ENCODE measurements at places on chromosomes 2 and 18.

DNA sequence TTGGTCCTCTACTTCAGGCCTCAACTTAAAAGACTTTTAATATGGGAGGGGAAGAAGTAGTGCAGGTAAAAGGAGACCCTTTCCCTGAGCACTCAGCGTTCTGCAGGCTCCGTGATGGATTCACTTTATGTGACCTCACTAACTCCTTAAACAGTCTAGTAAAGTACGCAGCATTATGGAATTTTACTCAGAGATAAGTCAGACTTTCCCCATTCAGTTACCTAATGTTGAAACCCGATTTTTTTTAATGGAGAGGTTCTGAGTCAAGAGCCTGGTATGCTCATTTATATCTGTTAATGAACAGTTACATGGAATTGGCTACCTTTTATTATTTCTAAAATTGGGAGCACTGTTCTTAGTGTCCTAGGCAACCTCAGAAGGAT lies 34.1 kb downstream of the RASGRP3 start:
- no peak for DNase-seq

DNA sequence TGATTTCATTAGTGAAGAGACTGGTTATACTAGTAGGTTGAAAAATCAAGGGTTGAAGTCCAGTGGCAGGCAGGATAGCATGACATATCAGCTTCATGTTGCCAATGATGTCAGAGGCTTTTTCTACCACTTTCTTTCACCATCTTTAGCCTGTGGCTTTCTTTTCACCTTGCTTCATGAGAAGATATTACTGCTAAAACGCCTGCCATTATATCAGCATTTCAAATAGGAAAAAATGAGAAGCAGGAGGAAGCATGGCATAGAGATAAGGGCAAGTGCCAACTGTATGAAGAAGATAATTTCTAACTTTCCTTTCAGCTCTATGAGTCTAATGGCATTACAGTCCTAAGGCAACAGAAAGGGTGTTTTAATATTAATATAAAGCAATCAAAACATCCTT lies 270.2 kb upstream of the SYT4 start:
- no peak for DNase-seq

GRCh38 chr2:102100371-102101096 lies 42.0 kb upstream of the IL1R1 start:
- no peak for DNase-seq

- DNase-seq, result no peak
These were observed 42.1 kb downstream of the PXDN start for GRCh38 chr2:1702186-1702565.

GRCh38 chr2:72149556-72150156 lies 2.0 kb upstream of the CYP26B1 start:
- DNase-seq, result no peak

DNA sequence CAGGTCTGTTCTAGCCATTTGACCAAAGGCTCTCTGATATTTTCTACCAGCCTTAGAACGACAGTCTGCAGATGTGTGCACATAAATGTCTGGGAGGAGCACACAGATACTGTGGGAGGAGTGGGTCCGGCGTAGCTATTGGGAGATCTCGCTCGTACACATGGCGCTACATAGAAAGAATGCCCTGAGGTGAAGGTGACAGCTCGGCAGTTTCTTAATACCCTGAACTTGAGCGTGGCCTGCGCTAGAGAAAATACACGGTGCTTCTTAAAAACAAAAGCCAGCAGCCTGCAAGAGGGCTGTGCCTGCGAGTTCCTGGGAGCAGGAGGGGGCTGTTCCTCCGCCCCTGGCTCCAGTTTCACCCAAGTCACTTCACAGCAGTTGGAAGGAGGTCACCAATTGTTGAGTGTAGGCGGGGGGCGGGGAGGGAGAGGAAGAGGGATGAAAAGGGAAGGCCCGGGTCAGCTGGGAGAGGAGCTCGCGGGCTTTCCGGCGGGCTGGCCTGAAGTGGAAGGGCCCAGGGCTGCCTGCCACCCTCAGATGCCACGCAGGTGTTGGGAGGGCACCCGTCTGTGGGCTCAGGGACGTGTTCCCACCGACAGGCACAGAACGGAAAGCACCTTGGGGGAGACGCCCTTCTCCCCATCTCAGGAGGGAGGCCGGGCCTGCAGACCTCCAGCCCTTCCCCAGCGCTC lies 124.7 kb upstream of the ZNF516 start:
- no peak for DNase-seq

DNA sequence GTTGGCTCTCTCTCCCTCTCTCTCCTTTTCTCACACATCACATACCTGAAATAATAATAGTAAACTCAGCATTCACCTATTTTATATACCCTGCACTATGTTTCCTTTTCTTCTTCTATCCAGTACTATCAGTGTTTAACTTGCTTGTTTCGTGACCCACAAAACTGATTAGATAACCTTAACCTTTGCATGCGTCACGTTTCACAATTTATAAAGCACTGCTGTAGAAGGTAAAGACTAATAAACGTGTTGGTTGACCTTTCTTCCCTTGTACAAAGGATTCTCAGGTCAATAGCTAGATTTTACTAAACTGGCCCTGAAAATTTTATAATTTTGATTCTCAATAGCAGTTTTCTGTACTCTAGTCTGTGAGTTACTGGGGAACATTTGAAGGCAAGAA lies 791.7 kb downstream of the DPP10 start:
- DNase-seq, result no peak

- peak; percentile 68 for DNase-seq
These were observed 81.9 kb upstream of the COL5A2 start for GRCh38 chr2:189261431-189261841.

DNA sequence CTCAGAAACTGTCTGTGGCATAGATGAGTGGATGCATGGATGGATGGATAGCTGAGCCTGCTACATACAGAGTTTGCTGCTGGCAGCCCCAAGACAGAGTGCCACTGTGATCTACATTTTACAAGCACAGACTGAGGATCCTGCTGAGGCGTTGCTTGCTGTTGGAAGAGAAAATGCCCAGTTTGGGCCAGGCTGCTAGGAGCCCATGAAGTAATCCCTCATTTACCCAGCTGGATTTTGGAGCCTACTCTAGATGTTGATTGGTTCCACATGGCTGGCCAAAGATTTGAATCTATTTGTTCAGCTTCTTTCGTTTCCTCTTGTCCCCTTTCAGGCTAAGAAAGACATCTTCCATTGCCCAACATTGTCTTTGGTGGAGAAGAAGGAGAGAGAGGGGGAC lies 261.3 kb downstream of the CLIP4 start:
- DNase-seq, result no peak

GRCh38 chr2:201246280-201246679 lies 14.1 kb upstream of the CASP8 start:
- DNase-seq, result no peak

GRCh38 chr2:54103454-54104314 lies 11.7 kb upstream of the ACYP2 start:
- DNase-seq, result peak; percentile 68

- DNase-seq, result no peak
These were observed 3.7 kb upstream of the EMX1 start for GRCh38 chr2:72913486-72914205.

DNA sequence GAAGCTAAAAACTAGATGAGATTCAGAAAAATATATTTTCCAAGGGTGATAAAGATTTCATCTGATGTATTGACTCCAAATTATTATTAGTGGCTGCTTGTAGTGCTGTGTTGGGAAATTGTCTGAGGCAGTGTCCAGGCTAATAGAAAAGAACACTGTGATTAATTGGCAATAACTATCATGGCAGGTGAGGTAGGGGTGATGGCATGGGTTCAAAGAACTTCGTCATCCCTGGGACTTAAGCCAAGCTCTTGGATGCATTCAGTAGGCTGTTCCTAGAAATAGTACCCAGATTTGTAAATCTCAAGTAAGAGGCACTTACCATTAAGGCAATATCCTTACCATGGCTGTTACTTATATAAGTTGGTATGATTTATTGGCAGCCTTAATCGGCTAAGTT lies 13.2 kb upstream of the RAPGEF4 start:
- DNase-seq, result no peak

GRCh38 chr2:166361351-166362153 lies 14.2 kb downstream of the SCN9A start:
- peak; percentile 46 for DNase-seq

DNA sequence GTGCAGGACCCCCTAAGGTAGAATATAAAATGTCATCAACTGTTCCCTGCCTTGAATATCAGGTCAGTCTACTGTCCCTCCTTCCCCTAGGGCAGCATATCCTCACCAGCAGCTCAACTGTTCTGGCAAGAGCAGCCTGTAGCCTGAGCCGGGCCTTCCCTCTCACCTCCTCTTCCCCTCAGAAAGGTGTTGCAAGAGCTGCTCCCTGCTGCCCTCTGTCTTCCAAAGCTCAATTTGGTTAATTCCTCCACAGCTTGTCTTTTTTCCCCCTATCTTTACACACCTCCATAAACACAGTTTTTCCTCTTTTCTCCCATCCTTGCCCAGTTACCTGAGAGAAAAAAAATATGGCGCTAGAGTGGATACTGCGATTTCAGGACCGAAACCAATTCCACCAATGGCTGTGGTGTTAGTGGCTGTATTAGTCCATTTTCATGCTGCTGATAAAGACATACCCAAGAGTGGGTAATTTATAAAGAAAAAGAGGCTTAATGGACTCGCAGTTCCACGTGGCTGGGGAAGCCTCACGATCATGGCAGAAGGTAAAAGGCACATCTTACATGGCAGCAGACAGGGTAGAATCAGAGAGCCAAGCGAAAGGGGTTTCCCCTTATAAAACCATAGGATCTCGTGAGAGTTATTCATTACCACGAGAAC lies 184.7 kb downstream of the MREG start:
- DNase-seq, result peak; percentile 67

DNA sequence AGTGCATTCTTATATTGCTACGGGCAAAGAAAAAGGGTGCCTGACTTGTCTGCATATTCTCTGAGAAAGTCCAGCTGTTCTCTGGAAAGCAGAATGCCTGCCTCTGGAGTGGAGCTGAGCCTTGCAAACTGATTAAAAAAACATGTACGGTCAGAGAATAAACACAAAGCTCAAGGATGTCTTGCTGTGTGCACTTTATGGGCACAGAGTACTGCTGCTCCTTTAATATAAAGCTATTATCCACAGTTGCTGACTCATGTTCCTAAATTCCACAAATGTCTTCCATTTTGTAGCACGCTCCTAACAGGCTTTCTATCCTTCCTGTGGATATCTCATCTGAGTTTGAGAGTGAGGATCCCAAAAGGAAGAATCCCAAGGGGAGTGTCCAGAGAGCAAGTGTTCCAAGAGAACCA lies 229.0 kb downstream of the MREG start:
- DNase-seq, result peak; percentile 91

DNA sequence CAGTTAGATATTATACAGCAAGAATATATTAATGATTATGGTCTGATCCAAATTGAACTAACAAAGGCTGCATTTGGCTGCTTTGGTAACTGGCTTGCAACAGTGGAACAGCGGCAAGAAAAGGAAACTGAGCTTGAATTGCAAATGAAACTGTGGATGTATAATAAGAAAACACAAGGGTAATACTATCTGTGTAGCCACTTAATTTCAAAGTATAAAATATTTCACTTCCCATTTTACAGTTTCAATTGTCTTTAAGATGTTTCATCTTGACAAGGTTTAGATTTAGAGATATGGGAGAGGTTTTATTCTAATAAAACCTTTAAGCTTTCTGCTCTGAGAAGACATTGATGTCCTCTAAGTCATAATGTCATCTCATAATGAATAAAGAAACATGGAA lies 23.8 kb downstream of the WDR75 start:
- no peak for DNase-seq

Measured in fibroblast of the conjunctiva (primary cell).